ENCODE measurements at places on chromosomes 7 and 10. TPM values are rescaled to one million over a fixed set of nuclear protein-coding genes. Genes with fewer than 3 reads are reported as not detected.

Gene VENTX
- total RNA-seq = 0.05 TPM

Gene OPALIN
- not detected for total RNA-seq

Gene AGAP6
- total RNA-seq = 9.4 TPM

Gene ADAM22
- 0.25 TPM for total RNA-seq

Gene SMO
- 16.3 TPM for total RNA-seq

Gene PRPS1L1
- total RNA-seq = not detected

Gene OPTN
- total RNA-seq = 41.6 TPM

Gene TMEM26
- total RNA-seq = 1.7 TPM

Gene MMRN2
- 11.0 TPM for total RNA-seq

Gene GBX1
- not detected for total RNA-seq

Gene STEAP1
- total RNA-seq = 28.5 TPM

Gene SLC16A9
- total RNA-seq = 9.3 TPM

Gene NPY4R
- total RNA-seq = not detected

Gene DDX50
- 18.8 TPM for total RNA-seq

Gene ADK
- 88.0 TPM for total RNA-seq

Gene ZPBP
- total RNA-seq = 0.14 TPM

Gene HTR7
- 0.61 TPM for total RNA-seq

Gene GPC2
- 0.33 TPM for total RNA-seq

Gene NDUFB8
- 72.4 TPM for total RNA-seq

Gene AGBL3
- total RNA-seq = 2.0 TPM

Gene EPO
- 1.3 TPM for total RNA-seq

Gene DNAJC12
- 16.4 TPM for total RNA-seq

Gene TFEC
- total RNA-seq = 3.1 TPM

Gene ZNF746
- total RNA-seq = 13.5 TPM

Gene CFAP43
- 0.17 TPM for total RNA-seq

Gene MXI1
- 52.0 TPM for total RNA-seq

Gene UCN3
- total RNA-seq = not detected

Gene CTAGE4
- total RNA-seq = 1.4 TPM

Gene SYPL1
- 26.5 TPM for total RNA-seq

Gene SLC26A3
- total RNA-seq = 0.19 TPM

Gene NUDCD3
- total RNA-seq = 30.7 TPM

Gene COL28A1
- total RNA-seq = 0.50 TPM

Gene PPP1R3C
- total RNA-seq = 34.6 TPM

Gene SVIL
- total RNA-seq = 7.8 TPM

Gene PPP1R17
- total RNA-seq = not detected

Gene NUB1
- total RNA-seq = 27.9 TPM

Gene GPR146
- 33.5 TPM for total RNA-seq

Gene CDH23
- 1.5 TPM for total RNA-seq

Gene MYH16
- total RNA-seq = not detected

Gene LAMB4
- total RNA-seq = not detected

Gene PBLD
- total RNA-seq = 175 TPM

Gene ZDHHC16
- 18.0 TPM for total RNA-seq

Gene ZNF727
- 0.50 TPM for total RNA-seq

Gene RNF133
- total RNA-seq = 0.14 TPM

Gene PALD1
- total RNA-seq = 1.7 TPM

Gene TES
- total RNA-seq = 9.2 TPM

Gene DLX6
- total RNA-seq = not detected

Gene ZC3HAV1L
- 3.1 TPM for total RNA-seq

Gene AKR1E2
- 4.7 TPM for total RNA-seq

Gene C10orf53
- not detected for total RNA-seq

Gene RALA
- total RNA-seq = 5.7 TPM

Gene FAM237B
- not detected for total RNA-seq

Gene PITX3
- not detected for total RNA-seq
